ENCODE measurements at places on chromosomes 16 and 17. TPM values are rescaled to one million over a fixed set of nuclear protein-coding genes. Genes with fewer than 3 reads are reported as not detected.

PPM1D gene
- total RNA-seq: 22.6 TPM

CTF1 gene
- total RNA-seq: 0.13 TPM

C17orf58 gene
- total RNA-seq: 32.1 TPM

RHBDL1 gene
- 0.25 TPM for total RNA-seq

KREMEN2 gene
- total RNA-seq: not detected

MSRB1 gene
- 11.9 TPM for total RNA-seq

KIF2B gene
- not detected for total RNA-seq

VAT1L gene
- 0.13 TPM for total RNA-seq

HSPB9 gene
- under 0.01 TPM for total RNA-seq

VTN gene
- not detected for total RNA-seq

AIPL1 gene
- total RNA-seq: not detected

CAPNS2 gene
- 0.13 TPM for total RNA-seq

COG4 gene
- 63.2 TPM for total RNA-seq

CCL1 gene
- not detected for total RNA-seq

TERB1 gene
- total RNA-seq: under 0.01 TPM

KLHL10 gene
- under 0.01 TPM for total RNA-seq

RAB40B gene
- 7.3 TPM for total RNA-seq

EXOC3L1 gene
- total RNA-seq: 57.7 TPM

CDRT15 gene
- total RNA-seq: not detected

CLEC19A gene
- total RNA-seq: not detected

DNASE1L2 gene
- total RNA-seq: 0.26 TPM

ATP2C2 gene
- not detected for total RNA-seq

QPRT gene
- total RNA-seq: 0.25 TPM

KRTAP9-8 gene
- total RNA-seq: not detected

GAS7 gene
- 8.5 TPM for total RNA-seq

TBC1D3G gene
- total RNA-seq: not detected

Measured in dermis microvascular lymphatic vessel endothelial cell (primary cell).